Hematopoietic multipotent progenitor cell (in vitro differentiated cells): ENCODE measurements at places on chromosomes 1 and 21.
A peak's percentile ranks its signal among the peaks of the same experiment; 100 is the strongest.

DNA sequence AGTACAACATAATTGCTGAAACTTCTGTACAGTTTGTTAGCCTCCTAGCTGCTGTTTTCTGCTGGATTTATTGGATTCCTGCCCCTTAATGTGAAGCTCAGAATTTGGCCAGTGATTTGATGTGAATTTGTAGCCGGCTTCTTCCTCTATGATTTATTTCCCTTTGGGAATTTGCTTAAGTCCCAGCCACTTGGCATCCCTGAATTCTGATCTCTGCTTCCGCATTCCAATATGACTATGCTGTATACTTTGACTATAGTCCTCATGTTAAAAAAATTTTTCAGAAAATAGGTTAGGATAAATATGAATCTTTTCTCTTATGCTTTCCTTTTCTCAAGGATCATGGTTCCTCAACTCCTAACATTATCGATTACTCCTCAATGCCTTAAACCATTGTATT, 12.4 kb upstream of the LRIF1 start:
- DNase-seq, result no peak

GRCh38 chr1:239784896-239785295, 306.8 kb upstream of the FMN2 start:
- no peak for DNase-seq

DNA sequence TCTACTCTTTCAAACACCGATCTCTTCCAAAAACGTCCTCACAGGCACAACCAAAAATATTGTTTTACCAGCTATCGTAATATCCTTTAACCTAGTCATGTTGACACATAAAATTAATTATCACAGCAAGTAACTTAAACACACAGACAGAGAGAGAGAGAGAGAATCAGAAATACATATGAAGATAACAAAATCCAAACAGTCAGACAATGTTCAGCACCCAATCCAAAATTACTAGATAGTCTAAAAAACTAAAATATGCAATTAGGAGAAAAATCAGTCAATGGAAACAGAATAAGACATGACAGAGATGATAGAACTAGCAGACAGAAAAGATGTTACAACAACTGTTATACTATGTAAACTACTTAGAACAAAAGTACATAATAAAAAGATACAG, 537.7 kb downstream of the LMO4 start:
- no peak for DNase-seq

DNA sequence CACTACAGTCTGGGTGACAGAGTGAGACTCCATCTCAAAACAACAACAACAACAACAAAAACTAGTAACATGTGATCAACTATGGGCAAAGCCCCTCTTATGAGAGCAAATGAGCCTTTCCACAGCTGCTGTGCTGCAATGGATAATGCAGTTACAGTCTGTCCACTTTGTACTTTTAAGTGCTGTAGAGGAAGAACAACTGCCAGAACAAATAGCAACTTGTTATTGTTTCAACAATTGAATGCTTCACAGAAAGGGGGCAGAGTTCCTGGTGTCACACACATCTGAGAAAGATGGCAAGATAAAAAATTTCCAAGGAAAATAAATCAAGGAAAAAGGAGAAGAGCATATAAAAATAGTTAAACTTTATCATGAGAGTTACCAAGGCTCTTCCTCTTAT, 243.6 kb upstream of the DMRTA2 start:
- DNase-seq, result no peak

- no peak for DNase-seq
Observed at GRCh38 chr21:45050345-45050796, 24.0 kb upstream of the ADARB1 start.

GRCh38 chr1:203306965-203307541, 1.7 kb downstream of the BTG2 start:
- DNase-seq, result no peak

DNA sequence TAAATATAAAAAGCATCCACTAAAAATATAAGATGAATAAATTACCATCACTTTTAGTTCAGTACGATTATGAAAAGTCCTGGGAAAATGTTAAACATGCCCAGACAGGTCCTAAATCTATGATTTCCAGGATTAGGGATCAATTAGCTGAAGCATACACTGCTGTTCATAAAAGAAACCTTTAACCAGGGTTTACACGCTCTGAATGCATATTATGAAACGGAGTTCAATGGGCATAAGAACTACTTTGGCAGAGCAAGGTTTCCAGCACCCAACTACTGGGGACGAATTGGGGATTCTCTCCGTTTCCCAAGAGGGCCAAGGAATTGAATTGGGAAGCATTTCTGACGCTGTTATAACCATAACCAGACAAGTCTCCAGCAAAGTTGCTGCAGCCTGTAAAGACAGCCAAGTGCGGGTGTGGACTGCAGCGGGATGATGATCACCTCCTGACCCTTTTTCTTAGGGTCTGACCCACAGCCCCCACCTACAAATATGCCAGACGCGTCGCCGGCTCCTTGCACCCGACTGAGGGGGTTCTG, 1.6 kb downstream of the SLC30A1 start:
- DNase-seq, result no peak

DNA sequence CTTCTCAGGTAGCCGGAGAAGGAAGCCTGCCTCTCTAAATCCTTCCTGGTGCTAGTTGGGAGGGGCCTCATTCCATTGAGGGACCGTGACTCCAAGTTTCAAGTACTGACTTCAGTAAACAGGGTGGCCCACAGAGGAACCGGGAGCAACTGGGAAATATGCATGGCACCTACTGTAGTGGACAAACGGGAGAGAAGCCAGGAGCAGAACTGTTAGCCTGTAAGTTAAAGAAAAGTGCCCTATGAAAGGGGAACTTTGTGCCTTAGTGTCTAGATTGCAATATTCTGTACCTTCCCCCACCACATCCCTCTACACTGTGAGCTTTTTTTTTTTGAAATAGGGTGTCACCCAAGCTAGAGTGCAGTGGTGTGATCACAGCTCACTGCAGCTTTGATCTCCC, 33.2 kb upstream of the KANK4 start:
- peak; percentile 5 for DNase-seq

DNA sequence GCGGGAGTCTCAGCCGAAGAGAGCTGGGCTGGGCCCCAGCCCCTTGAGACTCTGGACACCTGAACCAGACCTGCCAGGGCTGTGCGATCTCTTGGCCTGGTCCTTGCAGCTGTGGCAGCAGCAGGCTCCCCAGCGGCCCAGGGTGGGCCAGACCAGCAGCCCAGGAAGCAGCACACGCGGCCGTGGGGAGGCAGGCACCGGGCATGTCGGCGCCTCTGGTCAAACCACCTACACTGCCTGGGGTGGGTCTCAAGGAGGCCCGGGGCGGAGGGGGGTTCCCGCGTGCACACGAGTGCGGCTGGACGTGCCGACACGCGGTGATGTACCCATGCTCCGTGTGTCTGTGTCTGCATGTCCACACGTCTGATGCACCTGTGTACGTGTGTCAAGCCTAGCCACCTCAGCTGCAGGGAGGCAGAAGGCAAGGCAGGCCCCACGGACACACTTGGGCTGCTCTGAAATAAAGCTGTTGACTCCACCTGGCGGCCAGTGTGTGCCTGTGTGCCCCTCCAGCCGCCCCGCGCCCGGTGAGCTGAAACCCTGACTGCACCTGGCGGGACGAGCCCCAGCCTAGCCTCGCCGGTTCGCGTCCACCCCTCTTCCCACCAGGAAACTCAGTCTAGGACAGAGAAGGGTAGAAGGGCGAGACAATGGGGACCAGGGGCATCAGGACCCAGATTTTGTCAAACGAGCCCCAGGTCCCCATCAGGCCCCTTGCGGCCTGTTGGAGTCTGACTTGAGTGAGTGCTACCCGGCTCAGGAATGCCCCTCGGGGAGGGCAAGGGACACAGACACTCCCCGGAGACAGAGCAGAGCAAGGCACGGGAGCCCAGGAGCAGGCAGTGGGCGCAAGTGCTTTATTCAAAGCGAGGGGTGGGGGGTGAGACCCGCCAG, 11.6 kb downstream of the SCNN1D start:
- DNase-seq, result peak; percentile 79

DNA sequence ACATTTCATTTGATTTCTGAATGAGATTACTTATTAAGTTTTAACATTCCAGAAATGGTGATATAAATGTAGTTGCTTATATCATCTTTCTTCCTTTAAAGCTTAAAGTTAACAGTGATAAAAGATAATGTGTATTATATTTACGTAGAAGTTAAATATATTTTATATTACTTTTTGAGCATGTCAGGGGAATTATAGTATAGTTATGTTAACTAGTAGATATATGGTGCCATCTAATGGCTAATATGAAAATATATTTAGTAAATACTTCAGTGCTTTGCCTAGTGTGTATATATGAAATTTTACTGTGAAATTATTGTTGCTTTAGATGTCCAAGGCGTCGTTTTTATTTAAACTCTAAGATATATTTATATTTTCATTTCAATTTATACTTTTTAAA, 51.5 kb downstream of the SYT14 start:
- peak; percentile 50 for DNase-seq

- no peak for DNase-seq
Observed at GRCh38 chr1:55980582-55980981, 598.8 kb downstream of the PLPP3 start.

DNA sequence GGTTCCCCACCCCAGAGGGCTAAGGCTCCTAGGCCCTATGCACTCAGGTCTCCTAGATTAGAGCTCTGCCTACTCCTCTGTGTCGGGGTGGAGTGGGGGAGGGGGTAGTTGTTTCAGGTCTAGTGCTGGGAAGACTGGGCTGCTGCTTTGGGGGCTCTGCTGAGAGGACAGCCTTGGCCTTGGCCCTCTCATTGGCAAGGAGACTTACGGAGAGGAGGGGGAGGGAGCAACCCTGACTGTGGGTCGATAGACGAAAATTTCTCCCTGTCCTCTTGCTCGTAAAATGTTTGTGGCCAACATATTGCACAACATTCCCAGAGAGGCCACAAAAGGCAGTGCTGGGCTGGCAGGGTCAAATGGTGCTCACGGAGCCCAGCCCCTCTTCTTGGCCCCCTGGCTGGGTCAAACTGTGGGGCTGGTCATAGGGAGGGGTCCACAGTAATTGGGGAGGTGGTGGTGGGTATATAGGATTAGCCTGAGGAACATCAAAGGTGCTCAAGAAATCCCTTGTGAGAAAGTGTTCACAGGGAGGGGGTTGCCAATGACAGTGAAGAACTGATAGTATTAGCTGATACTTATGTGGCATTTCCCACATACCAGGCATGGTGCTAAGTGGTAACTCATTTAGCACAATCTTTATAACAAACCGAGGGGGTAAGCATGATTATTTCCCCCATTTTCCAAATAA, 8.5 kb upstream of the DMBX1 start:
- no peak for DNase-seq

DNA sequence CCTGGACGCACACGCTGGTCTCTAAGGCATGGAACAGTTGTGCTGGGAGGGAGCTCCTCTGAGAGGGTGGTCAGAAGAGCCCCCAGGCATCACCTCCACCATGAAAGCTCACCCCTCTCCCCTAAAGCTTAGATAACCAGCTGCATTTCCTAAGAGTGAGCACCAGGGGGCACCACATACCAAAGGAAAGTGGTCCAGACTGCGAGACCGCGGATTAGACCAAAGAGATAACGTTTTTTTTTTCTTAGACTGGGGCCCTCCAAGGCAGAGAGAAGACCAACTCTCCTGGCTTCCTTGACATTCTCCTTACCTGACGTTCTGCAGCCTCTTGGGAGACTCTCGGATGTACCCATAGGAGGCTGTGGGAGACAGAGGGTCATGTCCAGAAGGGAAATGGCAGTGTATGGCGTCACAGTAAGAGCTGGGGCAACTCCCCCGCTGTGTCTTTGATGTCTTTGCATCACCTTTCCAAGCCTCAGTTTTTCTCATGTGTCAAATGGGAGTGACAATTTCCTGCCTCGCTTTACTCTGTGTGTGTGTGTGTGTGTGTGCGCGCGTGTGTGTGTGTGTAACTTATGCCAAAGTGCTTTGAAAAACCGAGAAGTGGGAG, 12.3 kb upstream of the IFNLR1 start:
- peak; percentile 79 for DNase-seq

DNA sequence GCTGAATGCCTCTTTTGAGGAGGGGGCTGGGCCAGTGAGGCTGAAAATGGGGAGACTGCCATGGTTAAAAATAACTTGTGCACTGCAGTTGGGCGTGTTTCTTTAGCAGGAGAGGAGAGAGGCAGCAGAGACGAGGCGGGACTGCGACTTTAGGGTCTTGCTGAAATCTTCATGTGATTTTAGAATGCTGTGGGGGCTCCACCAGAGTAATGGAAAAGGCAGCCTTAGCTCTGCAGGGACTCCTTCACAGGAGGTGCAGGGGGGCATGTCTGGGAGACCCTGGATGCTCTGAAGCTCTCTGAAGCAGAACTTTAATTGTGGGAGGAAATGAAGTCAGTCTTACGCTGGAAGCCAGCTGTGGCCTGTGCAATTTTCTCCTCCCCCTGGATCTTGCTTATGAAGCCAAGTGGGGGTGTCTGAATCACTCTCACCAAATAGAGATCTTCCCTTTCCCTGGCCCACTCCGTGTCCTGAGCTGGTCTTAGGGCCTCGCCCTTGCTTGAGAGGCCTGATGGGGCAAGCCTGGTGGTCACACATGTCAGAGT, 60.8 kb downstream of the NDUFS5 start:
- DNase-seq, result peak; percentile 41

- no peak for DNase-seq
Observed at GRCh38 chr1:81432059-81432458, 368.7 kb upstream of the ADGRL2 start.

DNA sequence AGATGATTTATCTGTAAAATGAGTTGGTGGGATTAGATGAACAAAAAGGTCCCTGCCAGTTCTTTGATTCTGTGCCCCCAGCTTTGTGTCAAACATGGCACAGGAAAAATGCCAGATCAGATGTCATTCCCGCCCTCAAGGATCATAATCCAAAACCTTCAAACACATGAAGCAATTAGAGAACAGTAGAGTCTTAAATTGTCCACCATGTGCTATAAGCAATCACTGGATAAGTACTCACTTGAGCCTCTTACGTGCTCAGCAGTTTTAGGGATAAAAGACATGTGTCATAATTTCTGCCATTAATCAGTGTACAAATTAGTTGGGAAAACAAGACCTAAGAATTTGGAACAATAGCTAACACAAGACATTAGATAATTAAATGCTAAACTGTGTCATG, 15.4 kb upstream of the KIAA0040 start:
- no peak for DNase-seq

- DNase-seq, result peak; percentile 49
Observed at GRCh38 chr1:33633019-33633801, 160.8 kb downstream of the ZSCAN20 start.

DNA sequence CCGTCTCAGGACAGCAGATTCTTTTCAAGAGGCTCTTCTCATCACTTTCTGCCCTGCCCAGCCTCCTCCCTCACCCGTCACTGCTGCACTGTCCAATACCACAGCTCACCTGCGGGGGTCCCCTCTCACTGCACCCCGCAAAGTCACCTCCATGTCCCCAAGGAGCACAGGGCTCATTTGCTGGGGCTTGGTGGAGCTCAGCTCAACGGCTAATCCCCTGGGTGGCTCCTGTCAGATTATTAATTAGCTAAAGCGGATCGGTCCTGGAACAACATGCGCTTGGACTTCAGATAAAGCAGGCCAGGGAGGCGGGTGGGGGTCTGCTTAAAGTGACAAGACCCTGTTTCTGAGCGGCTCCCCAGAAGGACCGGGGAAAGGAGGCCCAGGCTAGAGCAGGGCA, 43.1 kb downstream of the CASZ1 start:
- no peak for DNase-seq

DNA sequence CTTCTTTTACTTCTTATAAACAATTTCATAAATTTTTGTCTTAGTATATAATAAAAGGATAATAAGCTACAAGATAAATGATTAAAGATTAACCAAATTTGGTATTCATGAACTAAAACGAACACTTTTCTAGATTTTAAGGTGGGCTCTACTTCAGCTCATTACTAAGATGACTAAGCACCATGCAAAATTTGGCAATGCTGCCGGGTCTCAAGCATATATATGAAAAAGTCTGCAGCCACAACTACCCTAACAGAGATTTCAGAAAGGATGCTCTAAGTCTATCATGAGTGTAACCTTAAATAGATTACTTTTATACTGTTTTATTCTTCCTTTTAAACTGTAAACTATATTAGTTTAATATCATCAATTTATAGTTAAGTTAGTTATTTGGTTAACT, 47.8 kb downstream of the BRWD1 start:
- no peak for DNase-seq
